ENCODE measurements at places on chromosomes 2 and 18. TPM values are rescaled to one million over a fixed set of nuclear protein-coding genes. Genes with fewer than 3 reads are reported as not detected.

- no peak for ATAC-seq
Observed at GRCh38 chr18:70578480-70578879, 289.6 kb downstream of the SOCS6 start.

GRCh38 chr2:231330311-231330710 lies 65.2 kb upstream of the B3GNT7 start:
- no peak for ATAC-seq

GRCh38 chr18:57533868-57534510 lies 52.5 kb downstream of the FECH start:
- ATAC-seq, result no peak

The KCNG2 gene
- total RNA-seq, result 0.20 TPM

DNA sequence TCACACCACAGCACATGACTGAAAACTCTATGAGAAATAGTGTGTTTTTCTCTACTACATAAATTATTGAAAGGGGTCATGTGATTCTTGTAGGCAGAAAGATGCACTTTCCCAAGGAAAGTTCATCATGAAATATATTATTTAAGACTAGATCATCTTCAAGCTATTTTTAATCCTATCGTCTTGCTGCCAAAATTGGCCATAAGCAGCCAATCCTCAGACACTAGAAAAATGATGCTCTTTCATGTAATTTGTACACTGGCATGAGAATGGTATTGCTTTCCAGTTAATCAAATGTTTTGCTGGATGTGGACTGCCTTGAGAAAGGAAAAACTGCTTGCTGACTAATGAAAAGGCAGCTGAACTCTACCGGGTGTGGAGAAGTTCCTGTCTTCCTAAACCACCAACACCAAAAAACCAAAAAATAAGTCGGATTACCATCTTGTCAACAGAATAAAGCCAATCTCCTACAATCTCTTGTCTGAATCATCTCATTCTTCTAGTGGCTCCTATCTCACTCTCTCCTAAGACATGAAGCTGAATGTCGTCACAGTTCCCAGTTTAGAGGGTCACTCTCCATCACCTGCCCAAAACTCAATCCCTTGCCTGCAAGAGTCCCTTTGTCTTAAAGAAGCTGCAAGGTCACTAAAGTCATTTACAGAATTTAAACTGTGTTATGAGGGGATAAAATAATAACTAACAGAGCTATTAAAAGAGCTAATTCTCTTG lies 5.3 kb downstream of the BCL2 start:
- ATAC-seq, result no peak
